ENCODE measurements at places on chromosomes 3 and 15. TPM values are rescaled to one million over a fixed set of nuclear protein-coding genes. Genes with fewer than 3 reads are reported as not detected.

SAMMSON gene
- not detected for total RNA-seq

GRCh38 chr3:120650311-120650710 is 31.7 kb downstream of the HGD start:
- DNase-seq = no peak

LZTFL1 gene
- 4.9 TPM for total RNA-seq

DNA sequence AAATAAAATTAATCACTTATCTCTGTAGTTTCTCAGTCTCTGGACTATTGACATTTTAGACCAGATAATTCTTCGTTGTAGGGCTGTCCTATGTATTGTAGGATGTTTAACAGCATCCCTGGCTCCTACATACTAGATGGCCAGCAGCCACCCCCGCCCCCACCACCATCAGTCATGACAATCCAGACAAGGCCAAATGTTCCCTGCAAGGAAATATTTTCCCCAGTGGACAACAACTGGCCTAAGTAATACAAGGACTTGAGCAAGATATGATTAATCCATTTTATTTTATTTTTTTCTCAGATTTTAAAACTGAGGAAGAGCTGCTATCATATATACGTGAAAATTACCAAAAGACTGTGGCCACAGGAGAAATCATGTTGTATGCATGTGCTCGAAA is 23.8 kb downstream of the TICRR start:
- DNase-seq = no peak

DNA sequence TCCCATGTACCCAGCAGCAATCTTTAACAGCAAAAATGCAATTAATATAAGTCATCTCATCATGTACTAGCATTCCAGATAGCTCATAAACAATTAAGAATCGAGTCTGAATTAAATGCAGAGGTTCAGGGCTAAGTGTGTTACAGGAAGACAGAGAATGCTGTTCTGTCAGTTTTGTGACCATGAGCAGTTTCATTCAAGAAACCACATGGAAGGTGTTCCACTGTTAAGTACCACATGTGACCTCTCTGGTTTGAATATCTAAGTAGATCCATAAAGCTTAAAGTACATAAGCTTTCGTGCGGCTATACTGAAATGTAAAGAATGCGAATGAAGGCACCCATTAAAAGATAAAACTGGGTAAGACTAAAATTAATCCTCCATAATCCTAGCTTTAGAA is 272.3 kb downstream of the IL5RA start:
- DNase-seq = no peak

DNA sequence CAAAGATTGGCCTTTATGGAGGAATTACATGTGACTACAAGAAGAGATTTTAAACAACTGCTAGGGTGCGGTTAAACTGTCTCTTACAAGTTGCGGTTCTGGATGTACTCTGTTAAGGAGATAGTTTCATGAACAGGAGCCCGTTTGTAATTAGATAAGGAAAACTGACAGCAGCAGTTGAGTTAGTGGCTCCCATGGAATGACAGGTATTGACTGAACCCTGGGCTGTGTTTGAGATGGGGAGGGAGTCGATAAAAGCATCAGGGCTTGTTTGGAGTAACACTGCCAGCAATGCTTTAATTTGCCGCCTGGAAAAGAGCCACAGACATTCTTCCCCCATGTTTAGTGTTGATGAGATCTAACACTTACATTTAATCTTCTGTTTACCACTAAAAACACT is 139.9 kb downstream of the ROBO2 start:
- DNase-seq = no peak

- DNase-seq = no peak
Observed at GRCh38 chr15:39151545-39151944, 429.3 kb upstream of the THBS1 start.

- no peak for DNase-seq
Observed at GRCh38 chr15:61035311-61035710, 193.8 kb downstream of the RORA start.

TMEM266 gene
- total RNA-seq = not detected

GATA2 gene
- not detected for total RNA-seq

PRKAR2A gene
- 37.9 TPM for total RNA-seq

GRCh38 chr15:25884370-25884769 is 21.2 kb upstream of the ATP10A start:
- DNase-seq = no peak

ZBBX gene
- not detected for total RNA-seq

GRCh38 chr3:154247806-154248415 is 76.4 kb downstream of the DHX36 start:
- DNase-seq = peak; percentile 21

- DNase-seq = no peak
Observed at GRCh38 chr3:48564022-48564421, 441 bp upstream of the UCN2 start.

UROC1 gene
- total RNA-seq = not detected

DNA sequence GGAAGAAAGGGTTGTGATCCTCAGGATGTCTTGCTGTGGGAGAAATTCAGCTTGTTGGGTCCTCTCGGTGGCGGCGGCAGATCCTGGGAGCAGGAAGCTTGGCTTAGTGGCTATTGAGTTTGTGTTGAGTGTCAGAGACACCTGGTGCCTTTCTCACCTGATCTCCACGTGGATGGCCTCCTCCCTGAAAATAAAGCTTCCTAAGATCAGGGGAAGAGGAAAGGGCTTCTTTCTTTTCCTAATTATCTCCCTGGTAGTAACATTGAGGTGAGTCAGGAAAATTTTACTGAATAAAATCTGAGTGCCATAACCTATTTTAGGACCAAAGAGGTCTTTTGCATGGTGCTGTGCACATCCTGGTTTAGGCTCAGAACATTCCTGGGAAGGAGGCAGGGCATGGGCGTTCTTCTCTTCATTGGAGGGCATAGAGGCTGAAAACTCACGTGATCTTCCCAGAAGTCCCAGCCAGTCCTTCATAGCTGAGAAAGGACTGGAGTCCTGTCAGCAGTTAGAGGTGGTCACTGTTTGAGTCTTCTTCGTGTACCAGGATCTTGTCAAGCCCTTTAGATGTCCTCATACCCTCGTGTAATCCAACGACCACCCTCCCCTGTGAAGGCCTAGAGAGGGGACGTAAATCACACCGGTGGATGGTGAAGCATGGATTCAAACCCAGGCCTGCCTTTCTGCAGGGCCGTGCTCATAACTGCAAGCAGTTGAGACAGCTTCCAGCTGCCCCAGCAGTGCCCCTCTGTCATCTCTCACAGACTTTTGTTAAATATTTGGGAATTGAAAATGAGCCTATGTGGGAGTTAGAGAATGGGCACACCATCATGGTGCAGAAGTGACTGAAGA is 1.1 kb downstream of the CMTM8 start:
- DNase-seq = no peak

CTXN2 gene
- not detected for total RNA-seq

- DNase-seq = peak; percentile 76
Observed at GRCh38 chr3:149203758-149204157, 17.9 kb downstream of the CP start.

DNA sequence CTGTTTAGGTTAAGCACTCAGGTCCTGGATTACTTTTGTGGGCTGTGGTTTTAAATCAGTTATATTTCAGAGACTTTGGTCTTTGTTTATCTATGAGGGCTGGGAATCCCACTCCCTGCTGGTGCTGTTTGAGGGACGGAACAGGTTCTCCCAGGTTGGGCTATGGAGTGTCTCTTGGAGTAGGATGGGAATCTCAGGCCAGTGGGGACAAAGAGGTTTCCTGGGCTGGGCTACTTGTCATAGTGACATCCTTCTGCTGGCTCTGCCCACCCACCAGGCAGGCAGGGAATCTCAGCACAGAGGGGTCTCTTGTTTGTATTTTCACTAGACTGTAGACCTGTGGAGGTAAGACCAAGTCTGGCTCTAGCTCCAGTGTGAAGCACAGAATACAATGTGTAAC is 47.2 kb upstream of the UBE3A start:
- DNase-seq = no peak

GRCh38 chr3:51355891-51356578 is 29.1 kb upstream of the MANF start:
- DNase-seq = no peak

- DNase-seq = no peak
Observed at GRCh38 chr3:159605776-159606175, 382.9 kb upstream of the IL12A start.

CHST14 gene
- 8.4 TPM for total RNA-seq

PBRM1 gene
- 53.3 TPM for total RNA-seq

DNA sequence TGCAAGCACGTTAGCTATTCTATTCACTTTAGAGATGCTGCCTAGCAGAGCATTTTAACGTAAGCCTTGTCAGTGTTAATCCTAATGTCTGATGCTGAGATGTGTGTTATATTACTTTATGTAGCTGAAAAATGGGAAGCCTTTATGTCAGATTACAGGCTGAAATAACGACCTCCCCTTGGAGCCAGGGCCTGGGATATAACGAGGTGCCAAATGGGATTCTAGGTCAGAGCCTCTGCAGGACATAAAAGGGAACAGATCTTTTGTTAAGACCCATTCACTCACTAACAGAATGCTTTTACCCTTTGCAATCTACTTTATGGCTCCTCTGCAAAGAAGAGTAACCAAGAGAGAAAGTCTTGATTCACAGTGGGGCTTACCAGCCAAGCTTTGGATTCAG is 815.5 kb upstream of the CFAP20DC start:
- DNase-seq = no peak

DNA sequence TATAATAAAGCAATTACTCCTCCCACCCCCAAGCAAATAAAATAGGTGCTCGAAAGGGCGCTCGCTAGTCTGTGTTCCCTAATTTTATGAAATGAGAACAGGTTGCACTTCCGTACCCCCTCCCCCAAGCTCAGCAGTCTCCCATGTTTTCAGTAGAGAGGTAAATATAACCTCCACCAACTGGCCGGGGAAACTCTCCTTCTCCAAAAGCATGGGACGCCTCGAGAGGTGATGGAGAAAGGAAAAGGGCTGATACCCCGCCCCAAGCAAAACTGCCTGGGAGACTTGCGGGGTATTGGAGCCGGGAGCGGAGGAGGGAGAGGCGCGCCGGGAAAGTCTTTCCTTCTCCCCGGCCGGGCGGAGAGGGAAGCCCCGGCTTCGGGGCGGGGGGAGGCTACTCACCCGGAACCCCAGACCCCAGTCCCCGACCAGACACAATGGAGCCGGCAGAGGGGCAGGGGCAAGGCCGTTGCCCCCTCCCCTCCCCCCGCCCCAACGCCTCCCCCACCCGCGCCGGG is 605 bp downstream of the DCUN1D1 start:
- peak; percentile 88 for DNase-seq

GRCh38 chr15:65910341-65910740 is 41.0 kb downstream of the RAB11A start:
- DNase-seq = no peak

CCNB2 gene
- total RNA-seq = 65.2 TPM

HRG gene
- not detected for total RNA-seq

MYLK gene
- total RNA-seq = 0.18 TPM

DNA sequence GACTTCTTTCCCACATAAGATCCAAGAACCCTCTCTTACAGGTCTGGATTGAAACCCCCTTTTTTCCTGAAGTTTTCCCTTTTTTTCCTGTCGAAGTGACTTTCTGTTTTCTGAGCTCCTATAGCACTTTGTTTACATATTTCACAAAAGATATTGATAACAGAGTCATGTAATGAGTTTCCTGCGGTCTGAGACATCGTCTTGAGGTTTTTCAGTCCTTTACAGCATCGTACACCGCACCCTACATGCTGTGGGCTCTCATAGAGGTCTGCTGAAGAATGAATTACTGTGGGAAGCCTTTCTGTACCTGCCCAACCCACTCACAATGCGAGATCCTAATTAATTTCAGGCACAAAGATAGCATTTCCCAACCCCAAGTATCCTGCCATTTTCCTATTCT is 53.1 kb downstream of the MCF2L2 start:
- no peak for DNase-seq

Measured in Karpas-422 (cell line).